EH (cell line): ENCODE measurements at places on chromosomes 1 and 21.
A peak's percentile ranks its signal among the peaks of the same experiment; 100 is the strongest.

DNA sequence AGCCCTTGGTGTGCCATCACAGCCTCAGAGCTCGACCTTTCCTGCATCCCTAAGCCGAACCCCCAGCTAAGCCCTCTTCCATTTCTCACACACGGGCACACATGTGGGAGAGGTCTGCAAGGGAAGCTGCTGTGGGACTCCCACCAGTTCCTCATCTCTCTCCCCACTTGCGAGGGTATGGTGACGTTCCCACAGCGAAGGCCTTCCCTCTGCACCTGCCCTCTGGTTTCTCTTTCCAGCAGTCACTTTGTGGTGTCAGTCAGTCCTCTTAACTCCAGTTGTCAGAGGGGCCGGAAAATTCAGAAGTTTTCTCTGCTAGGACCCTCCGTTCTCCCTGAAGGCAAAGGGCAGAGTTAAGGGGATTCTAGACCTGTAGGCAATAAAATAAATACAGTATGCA is 5.5 kb upstream of the STK40 start:
- no peak for DNase-seq

GRCh38 chr1:154463512-154463990 is 38.5 kb upstream of the TDRD10 start:
- DNase-seq, result peak; percentile 63

DNA sequence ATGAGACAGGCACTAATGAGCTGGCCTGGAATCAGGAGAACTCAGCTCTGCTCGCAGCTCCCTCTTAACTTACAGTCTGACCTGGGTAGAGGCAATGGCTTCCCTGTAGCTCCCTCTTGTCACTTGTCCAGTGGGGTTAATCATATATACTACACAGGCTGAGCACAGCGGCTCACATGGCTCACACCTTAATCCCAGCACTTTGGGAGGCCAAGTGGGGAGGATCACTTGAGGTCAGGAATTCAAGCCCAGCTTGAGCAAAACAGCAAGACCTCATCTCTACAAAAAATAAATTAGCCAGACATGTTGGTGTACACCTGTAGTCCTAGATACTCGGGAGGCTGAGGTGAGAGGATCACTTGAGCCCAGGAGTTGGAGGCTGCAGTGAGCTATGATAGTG is 4.2 kb downstream of the S100A6 start:
- DNase-seq, result no peak

DNA sequence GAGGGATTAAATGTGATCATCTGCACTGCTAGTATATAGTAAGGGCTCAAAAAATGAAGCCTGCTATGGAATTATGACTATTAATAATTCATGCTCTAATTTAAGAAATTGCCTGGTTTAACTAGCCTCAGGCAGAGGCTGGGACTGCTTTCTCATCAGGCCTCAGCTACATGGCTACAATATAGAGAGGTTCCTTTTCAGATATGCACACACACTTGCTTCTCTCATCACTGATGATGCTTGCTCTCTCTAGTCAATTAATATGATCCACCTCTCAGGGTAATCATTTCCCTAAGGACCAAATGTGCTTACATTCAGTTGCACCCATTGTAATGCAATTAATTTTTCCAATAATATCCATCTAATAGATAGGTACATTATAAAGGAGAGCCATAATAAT is 324.9 kb upstream of the ST6GALNAC5 start:
- DNase-seq, result no peak

DNA sequence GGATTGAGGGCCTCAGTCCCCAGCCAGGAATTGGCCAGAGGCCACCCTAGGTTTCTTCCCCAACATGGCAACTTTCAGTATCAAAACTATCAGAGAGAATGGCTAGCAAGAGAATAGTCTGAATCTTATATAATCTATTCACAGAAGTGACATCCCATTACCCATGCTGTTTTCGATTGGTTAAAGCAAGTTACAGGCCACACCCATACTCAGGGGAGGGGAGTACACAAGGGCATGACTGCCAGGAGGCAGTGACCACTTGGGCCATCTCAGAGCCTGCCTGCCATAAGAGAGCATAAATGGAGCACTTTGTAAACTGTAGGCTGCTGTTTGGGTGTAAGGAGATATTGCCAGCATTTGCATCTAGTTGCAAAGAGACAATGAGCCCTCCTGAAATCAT is 65.4 kb downstream of the FAM163A start:
- peak; percentile 32 for DNase-seq

DNA sequence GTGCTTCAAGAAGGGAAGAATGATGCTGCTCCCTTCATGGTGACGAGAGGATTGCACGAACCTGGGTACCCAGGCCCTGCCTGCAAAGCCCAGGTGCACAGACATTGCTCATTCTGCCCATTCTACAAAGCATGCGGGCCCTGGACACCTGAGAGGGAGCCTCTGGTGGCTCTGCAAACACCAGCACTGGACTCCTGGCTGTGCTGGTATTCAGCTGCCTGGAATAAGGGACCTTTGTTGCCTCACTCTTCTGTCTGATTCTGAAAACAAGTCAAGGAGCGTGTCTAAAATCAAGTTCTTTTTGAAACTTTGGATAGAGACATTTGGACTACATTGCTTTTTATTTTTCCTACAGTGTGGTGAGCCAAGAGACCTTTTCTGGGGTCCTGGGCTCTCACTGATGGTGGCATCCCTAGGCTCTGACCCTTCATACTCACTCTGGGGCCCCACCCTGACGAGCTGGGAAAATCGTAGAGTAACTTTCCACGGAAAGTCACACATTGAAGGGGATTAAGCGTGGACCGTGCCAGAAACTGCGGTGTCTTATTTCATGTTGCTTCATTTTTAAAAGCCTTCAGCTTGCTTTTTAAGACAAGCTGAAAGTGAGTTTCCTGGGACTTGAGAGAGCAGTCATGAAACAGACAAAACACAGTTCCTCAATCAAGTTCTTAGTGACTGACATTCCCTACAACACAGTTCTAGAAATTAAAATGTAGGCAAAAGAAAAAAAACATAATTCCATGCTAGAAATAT is 24.0 kb downstream of the ABCA4 start:
- peak; percentile 25 for DNase-seq

GRCh38 chr1:28118640-28119307 is 30.4 kb upstream of the EYA3 start:
- no peak for DNase-seq

GRCh38 chr1:158328426-158328825 is 2.9 kb downstream of the CD1B start:
- no peak for DNase-seq

GRCh38 chr1:84330125-84330984 is 28.8 kb downstream of the SAMD13 start:
- no peak for DNase-seq

GRCh38 chr1:23393706-23394105 is 24.1 kb upstream of the ZNF436 start:
- DNase-seq, result peak; percentile 81

DNA sequence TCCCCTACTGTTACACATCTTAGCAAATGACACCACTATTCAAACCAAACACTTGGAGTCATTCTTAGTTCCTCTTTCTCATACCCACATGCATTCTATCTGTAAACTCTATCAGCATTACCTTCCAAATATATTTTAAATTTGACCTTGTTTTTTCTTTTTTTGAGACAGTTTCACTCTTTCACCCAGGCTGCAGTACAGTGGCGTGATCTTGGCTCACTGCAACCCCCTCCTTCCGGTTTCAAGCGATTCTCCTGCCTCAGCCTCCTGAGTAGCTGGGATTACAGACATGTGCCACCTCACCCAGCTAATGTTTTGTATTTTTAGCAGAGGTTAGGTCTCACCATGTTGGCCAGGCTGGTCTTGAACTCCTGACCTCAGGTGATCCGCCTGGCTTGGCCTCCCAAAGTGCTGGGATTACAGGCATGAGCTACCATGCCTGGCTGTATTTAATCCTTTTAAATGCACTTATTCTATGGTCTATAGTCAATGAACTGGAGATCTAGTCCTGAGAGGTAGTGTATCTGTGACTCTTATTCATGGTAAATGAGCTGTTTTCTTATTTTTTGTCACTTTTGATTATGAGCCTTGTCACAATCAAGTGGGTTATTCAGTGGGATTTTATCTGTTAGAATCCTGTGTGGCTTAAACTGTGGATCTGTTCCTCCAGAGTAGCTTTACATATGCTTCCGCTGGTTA is 73.1 kb downstream of the GATAD2B start:
- DNase-seq, result no peak

DNA sequence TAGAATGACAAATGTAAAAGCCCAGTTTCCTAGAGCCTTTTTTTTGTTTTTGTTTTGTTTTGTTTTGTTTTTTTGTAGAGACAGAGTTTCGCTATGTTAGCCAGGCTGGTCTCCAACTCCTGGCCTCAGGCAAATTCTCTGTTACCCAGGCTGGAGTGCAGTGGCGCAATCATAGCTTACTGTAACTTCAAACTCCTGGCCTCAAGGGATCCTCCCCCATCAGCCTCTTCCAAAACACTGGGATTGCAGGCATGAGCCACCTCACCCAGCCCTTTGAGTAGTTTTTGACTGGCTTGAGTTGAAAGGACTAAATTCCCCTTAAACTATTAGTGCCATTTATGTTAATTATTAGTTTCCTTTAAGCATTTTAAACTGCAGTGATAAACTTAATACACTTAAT is 28.8 kb upstream of the ZBTB18 start:
- DNase-seq, result peak; percentile 84

DNA sequence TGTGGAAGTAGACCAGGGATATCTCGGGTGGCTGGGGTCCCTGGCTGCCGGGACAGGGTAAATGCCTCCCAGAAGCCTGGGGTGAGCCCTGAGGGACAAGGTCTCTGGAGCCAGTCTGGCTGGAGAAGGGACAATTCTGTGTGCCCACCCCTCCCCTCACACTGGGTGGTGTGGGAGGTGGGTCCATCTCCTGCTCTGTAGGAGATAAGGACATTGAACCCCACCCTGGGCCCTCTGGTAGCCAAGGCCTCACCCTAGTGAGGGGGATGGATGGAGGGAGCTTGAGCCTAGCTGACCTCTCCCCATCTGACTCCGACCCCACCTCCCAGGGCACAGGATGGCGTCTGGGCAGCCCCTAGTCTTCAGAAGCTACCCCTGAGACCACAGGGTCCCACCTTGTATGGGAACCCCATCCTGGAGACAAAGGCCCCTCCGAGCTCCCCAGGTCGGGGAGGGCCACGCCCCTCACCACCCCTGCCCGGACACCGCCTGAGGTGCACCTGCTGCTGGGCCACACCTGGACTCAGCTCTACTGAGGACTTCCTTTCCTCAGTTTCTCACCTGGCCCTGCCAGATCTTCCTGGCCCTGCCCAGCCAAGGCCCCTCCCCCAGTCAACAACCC is 4.3 kb downstream of the AGRN start:
- no peak for DNase-seq

DNA sequence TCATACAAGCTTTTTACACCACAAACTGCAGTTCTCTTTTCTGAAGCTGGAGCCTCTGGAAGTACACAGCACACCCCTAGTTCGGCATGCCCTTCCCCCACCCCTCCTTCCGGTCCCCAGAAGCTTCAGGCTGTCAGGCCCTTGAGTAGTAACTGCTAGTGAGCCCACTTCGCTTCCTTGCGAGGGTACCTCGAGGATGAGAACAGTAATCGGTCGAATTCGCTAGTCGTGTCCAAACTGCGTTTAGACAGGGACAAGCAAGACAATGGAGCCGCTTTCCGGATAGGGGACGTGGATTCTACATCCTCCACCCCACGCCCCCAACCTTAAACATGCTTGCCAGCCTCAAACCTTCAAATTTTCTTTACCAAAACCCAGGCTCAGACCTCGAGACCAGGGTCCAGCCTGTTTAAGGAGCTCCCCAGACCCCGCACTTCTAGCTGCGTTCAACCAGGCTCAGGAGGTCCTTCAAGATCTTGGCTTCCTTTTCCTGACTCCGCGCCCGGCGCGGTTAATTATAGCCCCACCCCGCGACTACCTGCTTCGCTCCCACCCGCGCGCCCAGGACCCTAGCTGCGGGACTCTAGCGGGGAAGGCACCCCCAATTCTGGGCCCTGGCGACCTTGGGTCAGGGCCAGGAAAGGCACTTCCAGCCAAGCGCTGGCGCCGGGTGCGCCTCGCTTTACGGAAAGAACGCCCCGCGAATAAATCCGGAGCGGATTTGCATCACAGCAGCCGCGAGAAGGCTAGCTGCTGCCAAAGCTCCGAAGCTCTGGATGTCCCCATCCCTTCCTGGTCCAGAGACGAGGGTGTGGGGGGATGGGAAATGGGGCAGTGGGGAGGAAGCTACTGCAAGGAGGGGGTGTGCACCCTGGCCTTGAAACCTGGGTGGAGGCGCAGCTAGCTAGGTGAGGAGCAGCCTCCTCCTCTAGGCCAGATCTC is 8.1 kb upstream of the TSPAN1 start:
- DNase-seq, result no peak

GRCh38 chr1:166488327-166488726 is 321.5 kb upstream of the FAM78B start:
- DNase-seq, result no peak

DNA sequence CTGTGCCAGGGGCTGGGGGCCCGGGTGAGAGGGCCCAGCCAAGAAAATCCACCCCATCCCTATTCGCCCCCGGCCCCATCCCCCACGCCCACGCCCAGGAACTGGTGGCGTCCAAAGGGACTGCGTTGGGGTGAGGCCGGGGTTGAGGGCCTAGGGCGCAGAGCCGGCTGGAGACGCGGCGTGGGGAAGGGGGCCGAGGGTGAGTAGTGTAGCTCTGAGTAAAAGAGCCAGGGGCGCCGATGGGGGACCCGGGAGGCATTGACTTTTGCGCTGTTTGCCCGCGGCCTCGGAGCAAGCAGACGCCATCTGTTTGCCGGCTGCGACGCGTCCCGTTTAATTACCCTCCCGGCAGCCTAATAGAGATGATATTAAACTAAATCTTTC is 3.5 kb upstream of the DMRTA2 start:
- DNase-seq, result no peak

DNA sequence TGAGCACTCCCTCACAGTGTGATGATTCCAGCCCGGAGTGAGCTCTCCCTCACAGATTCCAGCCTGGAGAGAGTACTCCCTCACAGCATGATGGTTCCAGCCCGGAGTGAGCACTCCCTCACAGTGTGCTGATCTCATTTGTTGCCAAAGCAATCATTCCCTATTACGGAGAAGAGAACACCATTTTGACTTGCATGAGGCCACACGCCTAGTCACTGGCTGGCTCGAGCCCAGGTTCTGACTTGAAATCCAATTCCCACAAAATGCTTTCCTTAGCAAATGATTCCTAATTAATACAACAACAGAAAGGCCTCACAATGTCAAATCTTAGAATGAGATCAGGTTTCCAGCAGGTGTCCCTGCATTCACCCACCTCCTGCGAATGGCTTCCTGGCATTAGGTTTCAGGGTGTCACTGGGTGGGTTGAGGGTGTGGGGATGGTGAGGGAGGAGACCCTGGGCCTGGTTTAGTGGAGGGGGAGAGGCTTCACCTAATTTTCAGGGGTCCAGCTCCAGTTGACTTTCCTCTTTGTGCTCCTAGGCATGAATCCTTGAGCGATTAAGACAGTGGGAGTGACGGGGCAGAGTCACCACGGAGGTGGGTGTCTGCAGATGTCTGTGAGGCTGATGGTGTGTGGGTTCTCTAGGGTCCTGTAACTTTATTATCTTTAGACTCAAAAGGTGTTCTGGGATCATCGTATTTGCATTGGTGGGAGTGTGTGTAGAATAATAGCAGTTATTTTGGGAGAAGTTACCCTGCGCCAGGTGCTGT is 158.5 kb downstream of the KCNJ6 start:
- no peak for DNase-seq

DNA sequence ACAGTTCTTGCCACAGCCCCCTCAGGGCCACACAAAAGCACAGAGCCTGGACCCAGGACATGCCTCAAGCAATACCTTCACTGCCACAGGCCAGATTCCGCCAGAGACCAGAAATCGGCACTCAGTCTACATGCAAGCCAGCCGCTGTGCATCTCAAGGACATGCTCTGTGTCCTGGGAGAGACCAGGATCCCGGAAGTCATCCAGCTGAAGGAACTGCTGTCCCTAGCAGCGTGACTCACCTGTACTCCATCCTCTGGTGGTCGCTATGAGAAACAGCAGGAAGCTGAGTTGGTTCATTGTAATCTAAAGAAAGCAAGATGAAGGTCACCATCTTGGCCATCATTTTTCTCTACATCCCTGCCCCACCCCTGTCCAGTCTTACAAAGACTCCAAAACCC is 401 bp downstream of the ITLN1 start:
- no peak for DNase-seq
